Fibroblast of mammary gland (primary cell): ENCODE measurements at places on chromosomes 3 and 15.

DNA sequence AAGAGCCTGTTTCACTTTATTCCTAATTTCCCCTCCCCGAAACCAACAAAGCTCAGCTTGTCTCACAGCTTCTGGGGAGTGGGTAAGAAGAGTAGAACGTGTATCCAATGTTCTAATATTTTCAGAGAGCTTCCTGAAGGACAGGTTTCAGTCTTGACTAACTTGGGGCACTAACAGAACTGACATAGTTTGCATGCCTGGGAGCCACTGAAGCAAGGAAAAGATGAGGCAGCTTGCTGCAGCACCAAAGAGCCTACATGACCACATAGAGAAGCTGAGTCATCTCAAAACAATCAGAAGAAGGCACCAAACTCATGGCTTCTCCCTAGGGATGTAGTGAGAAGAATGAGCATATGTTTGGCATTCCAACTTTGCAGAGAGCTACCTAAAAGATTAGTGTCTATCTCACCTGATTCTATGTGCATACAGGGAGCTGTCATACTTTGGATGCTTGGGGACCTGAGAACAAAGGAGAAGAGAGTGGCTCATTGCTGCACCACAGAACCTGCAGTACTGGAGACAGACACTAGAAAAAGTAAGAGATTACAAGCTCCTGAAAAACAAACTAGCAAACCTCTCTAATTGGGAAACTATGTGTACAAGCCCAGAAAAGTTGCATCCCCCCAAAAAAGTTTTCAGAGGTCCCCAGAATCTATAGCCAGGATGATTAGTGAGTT lies 86.9 kb downstream of the DCLK3 start:
- peak; percentile 92 for DNase-seq

DNA sequence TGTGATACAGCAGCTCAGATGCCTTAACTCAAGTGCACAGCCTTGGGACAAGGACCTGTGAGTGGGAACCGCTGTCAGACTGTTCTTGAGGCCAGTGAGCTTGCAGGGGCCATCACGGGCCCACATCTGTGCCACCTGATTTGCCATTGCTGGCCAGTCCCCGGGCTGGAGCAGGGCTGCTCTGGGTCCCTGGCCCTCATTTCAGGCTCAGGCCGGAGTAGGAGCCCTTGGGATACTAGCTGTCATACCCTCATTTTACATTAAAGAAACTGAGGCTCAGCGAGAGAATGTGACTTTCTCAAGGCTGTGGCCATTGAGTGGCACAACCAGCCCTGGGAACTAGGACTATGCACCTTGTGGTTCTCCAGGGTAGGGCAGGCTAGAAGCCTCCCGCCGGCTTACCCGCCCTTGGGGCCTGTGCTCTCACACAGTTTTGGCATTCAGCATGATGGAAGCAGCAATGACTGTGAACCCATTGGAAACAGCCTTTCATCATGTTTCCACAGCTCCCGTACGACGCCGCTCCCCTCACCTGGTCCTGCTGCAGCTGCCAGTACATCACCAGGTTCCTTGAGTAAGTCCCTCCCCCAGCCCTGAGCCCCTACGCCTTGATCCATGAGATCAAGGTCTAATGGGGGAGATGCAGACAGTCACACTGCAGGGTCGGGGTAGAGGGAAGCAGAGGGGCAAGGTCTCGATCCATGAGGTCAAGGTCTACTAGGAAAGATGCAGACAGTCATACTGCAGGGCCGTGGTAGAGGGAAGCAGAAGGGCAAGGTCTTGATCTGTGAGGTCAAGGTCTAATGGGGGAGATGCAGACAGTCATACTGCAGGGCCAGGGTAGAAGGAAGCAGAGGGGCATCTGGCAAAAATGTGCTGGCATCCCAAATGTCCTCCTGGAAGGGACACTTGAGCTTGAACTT lies 42.2 kb downstream of the GOLGA6L10 start:
- DNase-seq: no peak

GRCh38 chr3:14162178-14162577 lies 16.2 kb downstream of the XPC start:
- DNase-seq: no peak

- DNase-seq: no peak
These were observed 325.7 kb upstream of the RGMA start for GRCh38 chr15:93414576-93415231.

DNA sequence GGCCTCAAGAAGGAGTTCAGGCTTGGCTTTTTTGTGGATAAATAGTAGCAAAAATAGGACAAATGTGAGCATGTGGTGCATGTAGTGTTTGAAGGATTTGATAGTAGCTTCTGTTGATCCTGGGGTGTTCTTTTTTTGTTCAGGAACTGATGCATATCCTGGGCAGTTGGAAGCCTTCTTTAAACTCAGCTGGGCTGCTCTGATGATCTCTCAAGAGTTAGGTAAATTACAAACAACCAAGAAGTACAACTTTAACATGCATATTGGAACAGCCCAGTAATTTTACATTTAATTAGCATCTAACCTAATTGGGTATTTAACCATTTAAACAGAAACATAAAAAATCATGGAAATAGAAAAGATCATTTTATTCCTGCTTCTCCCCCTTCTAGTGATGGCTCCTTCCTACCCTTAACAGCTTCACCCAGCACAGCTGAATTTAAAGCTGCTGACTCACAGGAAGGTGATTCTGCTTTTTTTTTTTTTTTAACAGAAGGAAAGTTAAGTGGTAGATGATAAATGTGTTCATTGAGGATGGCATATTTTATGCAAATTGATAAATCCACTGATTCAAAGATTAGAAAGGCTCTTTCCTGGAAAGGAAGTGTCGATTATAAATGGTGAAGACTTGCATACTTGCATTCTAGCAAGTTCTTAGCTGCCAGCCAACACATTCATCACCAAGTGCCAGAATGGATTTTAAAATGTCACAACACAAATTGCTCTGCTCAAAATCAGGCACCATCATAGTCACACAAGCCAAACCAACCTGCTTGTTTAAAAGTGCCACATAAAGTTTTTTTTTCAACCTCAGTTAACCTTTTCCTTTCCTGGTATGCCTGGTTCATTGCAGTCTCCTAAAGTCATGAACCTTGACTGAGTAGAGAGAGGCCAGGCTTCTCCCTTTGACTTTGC lies 20.0 kb downstream of the SLC35G2 start:
- DNase-seq: peak; percentile 59

DNA sequence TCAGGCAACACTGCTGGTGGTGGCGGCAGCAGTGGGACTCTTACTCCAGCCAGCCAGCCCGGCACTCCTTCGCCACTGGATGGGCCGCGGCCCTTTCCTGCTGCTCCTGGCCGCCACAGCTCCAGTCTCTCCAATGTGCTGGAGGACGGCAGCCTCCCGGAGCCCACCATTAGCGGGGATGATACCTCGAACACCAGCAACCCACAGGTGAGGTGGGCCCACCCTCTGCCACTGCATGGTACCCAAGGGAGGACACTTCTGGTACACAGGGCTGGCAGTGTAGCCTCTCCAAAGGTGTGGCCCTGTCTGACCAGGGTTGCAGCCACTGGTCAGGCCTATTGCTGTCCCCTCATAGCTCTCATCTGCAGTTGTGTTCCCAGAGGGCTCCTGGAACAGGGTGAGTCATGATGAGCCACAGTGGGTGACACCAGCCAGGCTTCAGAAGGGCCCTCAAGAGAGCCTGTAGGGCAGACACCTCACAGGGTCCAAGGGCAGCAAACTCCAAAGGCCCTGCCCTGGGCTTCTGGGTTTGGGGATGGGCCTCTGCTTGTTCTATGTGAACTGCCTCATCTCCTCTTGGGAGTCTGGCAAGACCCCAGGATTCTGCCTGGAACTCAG lies 20.8 kb downstream of the NBEAL2 start:
- peak; percentile 38 for DNase-seq

DNA sequence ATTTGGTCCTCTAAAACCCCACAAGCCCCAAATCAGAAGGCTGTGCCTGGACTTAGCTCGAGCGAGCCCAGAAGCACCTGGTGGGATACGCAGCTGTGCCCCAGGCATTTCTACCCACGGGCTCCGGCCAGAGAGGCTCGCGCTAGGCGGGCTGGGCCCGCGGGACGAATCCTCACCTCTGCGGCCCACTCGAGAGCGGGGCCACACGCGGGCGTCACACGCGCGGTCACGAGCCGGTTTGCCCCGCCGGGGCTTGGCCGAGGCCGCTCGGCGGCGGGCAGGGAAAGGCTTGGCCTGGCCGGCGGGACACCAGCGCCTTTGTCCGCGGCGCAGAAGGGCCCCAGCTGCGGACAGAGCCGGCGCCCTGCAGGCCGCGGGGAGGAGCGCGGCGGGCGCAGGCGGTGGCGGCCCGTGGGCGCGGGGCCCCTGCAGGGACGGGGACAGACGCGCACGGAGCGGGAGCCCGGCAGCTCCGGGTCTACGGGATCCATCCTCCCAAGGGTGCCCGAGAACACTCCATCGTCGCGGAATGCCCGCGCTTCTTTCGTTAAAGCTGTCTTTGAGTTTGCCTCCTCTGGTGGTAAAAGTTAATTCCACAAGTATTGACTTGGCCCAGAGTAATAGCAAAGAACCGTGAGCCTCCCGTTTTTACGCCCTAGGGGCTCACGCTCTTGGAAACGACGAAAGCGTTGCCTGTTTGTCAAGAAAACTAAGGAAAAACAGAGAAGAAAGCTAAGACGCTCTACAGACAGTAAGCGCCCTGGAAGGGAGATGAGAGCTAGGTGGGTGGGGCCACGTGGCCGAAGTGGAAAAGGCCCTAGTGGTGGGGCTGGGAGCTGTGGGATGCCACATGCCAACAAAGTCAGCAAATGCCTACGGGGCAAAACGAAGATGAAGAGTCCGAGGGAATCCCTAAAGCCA lies 26.4 kb downstream of the TYRO3 start:
- DNase-seq: peak; percentile 59

GRCh38 chr3:153166206-153166605 lies 4.2 kb downstream of the RAP2B start:
- no peak for DNase-seq

- DNase-seq: no peak
These were observed 143.4 kb downstream of the LIPC start for GRCh38 chr15:58575045-58575786.

DNA sequence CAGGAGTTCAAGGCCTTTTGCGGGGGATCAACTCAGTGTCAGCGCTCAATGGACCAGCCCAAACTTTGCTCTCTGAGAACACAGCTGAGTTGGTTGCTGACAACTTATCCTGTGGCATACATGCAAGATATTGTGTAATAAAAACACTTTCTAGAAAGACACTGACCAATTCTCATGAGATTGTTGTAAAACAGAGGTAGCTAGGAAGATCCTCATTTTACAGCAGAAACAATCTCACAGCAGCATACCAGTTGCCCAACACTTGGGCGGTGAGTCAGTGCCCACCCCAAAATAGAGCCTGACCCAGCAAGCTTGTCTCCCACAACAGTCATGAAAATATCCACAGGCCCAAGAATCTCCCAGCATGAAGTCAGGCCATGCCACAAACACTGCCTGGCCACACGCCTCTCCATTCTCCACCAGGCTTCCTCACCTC lies 18.2 kb downstream of the KLHL6 start:
- peak; percentile 56 for DNase-seq

GRCh38 chr3:26106228-26106627 lies 316.3 kb downstream of the OXSM start:
- DNase-seq: no peak

DNA sequence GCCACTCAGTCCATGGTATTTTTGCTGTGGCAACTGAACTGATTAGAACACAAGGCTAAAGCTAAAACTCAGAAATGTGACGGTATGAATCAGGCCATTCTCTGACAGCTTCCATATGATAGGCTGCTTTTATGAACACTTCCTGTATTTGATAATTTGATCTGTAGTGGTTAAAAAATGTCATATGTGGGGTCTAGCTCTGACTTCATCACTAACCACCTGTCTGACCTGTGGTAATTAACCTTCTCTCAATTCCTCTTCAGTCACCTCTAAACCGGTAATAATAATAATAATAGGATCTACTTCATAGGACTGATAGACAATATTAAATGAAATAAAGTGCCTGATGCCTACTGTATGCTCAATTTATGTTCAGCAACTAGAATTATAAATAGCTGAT lies 223.2 kb downstream of the MBNL1 start:
- DNase-seq: no peak

GRCh38 chr3:53530205-53530604 lies 35.8 kb downstream of the CACNA1D start:
- DNase-seq: no peak

GRCh38 chr3:185161761-185162160 lies 8.9 kb upstream of the C3orf70 start:
- DNase-seq: no peak

- DNase-seq: peak; percentile 83
These were observed 6.7 kb downstream of the CA12 start for GRCh38 chr15:63374686-63375520.

GRCh38 chr15:59197454-59197853 lies 9.2 kb upstream of the LDHAL6B start:
- DNase-seq: no peak
